Sigmoid colon (tissue), 7 donors: ENCODE measurements at places on chromosomes 1 and 21. TPM values are rescaled to one million over a fixed set of nuclear protein-coding genes. Genes with fewer than 3 reads are reported as not detected.

The KCNK2 gene
- total RNA-seq: 0.68 TPM

The CSDE1 gene
- 2,762 TPM for total RNA-seq

GRCh38 chr1:65011983-65012382, 45.6 kb upstream of the JAK1 start:
- DNase-seq: no peak

The DIP2A gene
- total RNA-seq: 22.8 TPM

The EXO1 gene
- total RNA-seq: not detected

GRCh38 chr1:25891606-25892005, 14.6 kb downstream of the STMN1 start:
- DNase-seq: peak; percentile 53

- DNase-seq: no peak
Measured at GRCh38 chr1:183487674-183488442, 15.6 kb downstream of the SMG7 start.
